ENCODE measurements at places on chromosomes 1 and 21.

GRCh38 chr1:48730164-48730910, 46.4 kb downstream of the BEND5 start:
- no peak for DNase-seq

DNA sequence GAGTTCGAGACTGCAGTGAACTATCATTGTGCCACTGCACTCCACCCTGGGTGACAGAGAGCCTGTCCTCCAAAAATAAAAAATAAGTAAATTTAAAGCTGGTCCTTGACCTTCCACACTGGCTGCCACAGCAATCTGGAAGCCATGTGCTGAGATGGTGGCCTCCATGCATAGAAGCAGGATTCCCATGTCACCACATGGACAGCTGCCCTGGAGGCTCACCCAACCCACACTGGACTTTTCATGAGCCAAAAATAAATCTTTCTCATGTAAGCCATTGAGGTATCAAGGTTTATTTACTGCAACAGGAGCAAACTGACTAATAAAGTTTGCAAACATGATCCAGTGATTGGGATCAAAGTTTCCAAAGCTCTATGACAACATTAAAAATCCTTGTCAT, 88.5 kb downstream of the SETD4 start:
- no peak for DNase-seq

GRCh38 chr1:33468531-33468930, 3.9 kb upstream of the ZSCAN20 start:
- DNase-seq, result no peak

GRCh38 chr1:210437781-210438180, 109.1 kb downstream of the HHAT start:
- no peak for DNase-seq

- no peak for DNase-seq
Observed at GRCh38 chr1:154951901-154952657, 3.8 kb downstream of the PBXIP1 start.

DNA sequence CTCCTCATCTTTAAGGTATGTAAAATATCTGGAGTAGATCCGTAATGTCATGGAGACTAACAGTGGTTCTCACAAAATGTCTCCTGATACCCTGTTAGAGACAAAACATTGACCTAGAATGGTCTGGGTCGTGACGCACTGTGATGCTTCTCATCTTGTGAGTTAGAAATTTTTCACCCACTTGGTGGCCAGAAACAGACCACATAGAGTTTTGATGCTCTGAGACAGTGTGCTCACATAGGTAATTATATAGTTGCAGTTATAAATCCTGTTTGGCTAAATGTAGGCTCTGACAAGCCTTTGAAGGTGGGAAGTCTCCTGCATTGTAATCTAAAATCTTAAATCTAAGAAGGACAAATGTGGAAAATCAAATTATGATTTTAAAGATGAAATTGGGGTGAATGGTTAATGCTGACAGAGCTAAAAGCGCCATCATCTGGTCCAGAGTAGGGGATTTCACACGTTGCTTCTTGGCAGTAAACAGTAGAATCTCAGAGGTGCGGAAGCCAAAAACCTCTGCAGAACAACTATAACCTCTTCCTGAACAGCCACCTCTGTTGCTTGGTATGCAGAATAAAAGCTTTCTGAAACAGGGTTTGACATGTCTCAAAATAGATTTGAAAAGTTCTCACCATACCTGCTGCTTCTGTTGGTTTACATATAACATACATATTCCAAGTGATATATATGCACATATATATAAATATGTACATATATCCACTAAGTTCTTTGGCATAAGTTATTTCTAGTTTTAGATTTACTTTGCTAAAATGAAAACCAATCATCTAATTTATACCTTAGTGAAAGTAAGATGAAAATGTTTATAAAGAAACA, 17.1 kb downstream of the RPAP2 start:
- DNase-seq, result no peak

- no peak for DNase-seq
Observed at GRCh38 chr21:37040212-37040611, 32.7 kb downstream of the PIGP start.

GRCh38 chr21:36029309-36029708, 31.0 kb downstream of the SETD4 start:
- no peak for DNase-seq

DNA sequence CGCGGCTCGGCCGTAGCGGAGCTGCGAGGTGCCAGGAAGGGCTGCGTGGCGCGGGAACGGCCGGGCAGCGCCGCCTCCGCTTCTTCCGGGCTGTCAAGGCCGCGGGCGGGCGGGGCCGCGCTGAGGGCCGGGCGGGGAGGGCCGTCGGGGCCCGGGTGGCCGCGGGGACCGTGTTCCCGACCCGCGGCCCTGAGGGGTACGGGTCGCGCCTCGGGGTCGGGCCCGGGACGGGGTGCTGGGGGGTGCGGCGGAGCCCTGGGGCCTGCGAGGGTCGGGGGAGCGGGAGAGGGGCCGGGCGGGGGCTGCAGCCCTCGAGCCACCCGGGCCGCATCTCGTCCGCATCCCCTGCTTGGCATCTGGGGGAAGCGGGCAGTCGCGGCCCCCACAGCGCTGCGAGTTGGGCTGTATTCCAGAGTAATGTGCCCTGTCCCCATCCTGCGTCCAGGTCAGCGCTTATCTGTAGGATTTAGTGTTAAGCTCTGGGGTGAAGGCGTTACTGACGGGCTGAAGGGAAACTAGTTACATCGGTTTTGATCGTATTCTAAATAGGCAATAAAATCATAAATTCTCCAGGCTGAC, 379 bp downstream of the RER1 start:
- no peak for DNase-seq

GRCh38 chr1:110783292-110783918, 89.5 kb upstream of the CD53 start:
- peak; percentile 37 for DNase-seq

DNA sequence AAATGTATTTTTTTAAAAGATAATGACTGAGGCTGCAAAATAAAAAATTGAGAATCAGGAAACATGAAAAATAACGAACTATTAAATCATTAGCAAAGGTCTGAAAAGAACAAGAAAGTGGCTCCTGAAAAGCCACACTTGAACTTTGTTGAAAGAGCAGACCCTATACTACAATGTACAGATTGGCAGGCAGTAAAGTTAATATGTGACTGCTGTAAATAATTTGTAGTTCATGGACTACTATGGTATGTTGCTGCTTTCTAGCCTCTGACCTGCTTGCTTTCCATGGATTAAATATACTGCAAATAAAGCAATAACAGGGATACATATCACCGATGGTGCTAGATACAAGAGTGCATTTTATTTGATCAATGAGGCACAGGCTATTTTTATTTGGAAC, 18.6 kb downstream of the NR5A2 start:
- no peak for DNase-seq

DNA sequence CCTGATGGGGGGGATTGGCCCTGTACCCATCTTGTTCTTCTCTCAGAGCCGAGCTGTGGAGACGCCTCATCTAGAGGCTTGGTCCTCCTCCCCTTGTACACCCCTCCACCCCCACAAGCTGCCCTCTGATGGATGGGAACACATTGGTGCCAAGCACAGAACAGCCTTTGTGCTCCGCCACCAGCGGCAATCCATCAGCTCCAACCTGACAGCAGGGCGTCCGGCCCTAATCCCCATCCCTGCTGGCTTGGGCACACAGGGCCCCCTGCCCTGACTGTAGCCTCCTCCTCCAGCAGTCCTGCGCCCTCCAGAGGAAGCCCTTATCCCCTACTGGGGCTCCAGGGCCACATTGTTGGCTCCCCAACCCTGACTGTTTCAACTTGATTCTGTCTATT, 3.8 kb upstream of the MYOG start:
- DNase-seq, result peak; percentile 56

DNA sequence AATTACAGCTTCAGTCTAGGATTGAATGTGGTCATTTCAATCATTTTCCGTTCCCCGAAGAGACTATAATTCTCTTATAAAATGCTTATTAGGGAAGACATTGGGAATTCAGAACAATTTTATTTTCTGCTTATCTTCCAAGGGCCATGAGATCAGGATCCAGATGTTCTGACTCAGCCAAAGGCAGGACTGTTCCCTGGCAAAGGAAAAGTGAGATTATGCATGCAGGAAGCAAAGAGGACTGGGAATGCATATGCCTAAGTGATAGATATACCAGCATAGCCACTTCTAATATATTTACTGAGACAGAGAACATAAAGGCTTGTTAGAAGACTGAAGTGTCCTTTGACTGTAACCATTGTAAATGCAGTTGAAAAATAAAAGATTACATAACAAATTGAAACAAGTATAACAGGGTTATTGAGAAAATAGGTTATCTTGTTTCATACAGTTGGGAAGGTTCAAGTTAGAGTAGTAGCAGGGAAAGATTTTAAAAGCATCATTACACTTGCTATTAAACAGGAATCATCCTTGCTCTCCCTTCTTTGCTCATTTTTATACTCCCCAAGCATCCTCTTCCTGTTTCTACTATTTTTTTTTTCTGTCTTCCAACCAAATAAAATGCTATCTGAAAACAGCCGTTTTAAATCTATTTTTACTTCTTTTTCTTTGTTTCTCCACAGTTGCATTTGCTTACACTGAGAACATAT, 439.6 kb upstream of the ADAMTS5 start:
- no peak for DNase-seq

- no peak for DNase-seq
Observed at GRCh38 chr1:84877592-84877991, 15.4 kb downstream of the LPAR3 start.

- DNase-seq, result no peak
Observed at GRCh38 chr1:2553871-2554620, 2.1 kb upstream of the TNFRSF14 start.

DNA sequence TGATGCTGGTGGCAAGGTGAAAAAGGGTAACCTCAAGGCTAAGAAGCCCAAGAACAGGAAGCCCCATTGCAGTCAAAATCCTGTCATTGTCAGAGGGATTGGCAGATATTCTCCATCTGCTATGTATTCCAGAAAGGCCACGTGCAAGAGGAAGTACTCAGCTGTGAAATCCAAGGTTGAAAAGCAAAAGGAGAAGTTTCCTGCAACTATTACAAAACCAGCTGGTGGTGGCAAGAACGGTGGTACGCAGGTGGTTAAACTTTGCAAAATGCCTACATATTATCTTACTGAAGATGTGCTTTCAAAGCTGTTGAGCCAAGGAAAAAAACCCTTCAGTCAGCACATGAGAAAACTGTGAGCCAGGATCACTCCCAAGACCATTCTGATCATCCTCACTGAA, 13.7 kb upstream of the VPS45 start:
- DNase-seq, result no peak

GRCh38 chr1:222911866-222912265, 97.0 kb downstream of the DISP1 start:
- DNase-seq, result peak; percentile 63

- DNase-seq, result no peak
Observed at GRCh38 chr21:42047821-42048613, 23.1 kb upstream of the UMODL1 start.

- no peak for DNase-seq
Observed at GRCh38 chr21:18877917-18878316, 474.3 kb upstream of the TMPRSS15 start.

GRCh38 chr1:15758343-15758931, at the start of gene FBLIM1:
Gene FBLIM1 (plus strand): TSS chr1:15758795. CDS start chr1:15764984, 6,189 bp downstream.
- no peak for DNase-seq

DNA sequence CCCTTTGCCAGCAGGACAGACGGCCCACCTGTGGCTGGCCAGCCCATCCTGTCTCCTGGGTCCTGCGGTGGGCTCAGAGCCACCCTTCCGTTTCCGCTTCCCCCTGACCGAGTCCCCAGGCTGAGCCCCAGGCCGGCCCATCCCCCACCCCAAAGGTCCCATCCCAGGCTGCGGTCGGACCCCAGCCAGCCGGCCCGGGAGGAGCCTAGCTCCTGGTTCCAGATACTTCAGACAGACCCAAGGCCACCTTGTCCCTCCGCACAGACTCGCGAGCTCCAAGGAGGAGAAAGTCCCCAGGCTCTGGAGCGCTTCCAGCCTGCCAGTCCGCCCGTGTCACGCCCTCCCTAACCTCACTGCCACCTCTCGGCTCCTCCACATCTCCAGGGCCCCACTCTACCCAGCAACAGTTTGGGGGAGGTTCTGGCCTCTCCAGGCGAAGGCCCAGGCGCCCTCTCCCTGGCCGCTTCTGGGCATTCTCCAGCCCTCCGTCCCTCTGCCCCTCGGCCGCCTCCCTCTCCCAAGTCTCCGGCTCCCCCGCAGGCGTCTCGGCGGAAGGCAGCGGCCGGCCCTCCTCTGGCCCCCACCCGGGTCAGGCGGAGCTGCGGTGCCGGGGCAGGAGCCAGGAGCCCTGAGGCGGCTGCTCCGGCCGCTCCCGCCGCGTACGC, 835 bp downstream of the LRRN2 start:
- no peak for DNase-seq
